ENCODE measurements at places on chromosomes 11 and 22.

DNA sequence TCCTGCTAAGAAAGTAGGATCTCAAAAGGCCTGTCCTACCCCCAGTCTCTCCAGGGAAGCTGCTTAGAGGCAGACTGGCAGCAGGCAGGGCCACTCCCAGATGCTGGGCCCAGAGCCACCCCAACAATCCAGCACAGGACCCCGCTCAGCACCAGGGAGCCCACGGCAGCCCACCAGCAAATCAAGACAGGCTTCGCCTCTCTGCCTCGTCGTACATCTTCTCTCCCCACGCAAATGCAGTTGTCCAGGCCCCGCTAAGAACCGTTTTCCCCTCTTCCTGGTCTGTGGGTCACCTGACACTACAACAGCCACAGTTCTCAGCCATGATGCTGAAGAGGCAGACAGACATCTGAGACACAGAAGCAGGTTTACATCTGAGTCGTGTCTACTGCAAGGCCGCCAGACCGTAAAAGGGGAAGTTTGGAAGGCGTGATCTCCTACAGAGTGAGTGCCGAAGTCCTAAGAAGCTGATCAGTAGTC is 51.1 kb downstream of the IGSF9B start:
- DNase-seq: no peak

DNA sequence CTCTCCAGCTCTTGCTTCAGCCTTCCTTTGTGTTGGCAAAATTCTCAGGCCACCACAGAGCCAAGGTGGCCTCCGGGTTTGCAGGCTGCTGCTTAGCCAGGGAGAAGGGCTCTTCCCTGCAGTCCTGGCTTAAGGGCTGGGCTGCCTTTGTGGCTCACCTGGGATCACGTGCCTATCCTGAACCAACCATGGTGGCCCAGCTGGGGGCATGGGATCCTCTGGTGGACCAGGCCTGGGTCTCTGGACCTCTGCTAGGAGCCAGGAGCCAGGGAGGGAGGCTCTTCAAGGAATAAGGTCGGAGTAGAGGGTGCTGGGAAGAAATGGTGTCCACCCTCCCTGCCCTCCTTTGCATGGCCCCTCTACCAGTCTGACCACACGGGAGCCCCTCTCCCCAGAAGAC is 43.9 kb downstream of the CACNA1I start:
- DNase-seq: no peak

- DNase-seq: no peak
Observed at GRCh38 chr22:47116426-47117341, 354.2 kb downstream of the TBC1D22A start.

DNA sequence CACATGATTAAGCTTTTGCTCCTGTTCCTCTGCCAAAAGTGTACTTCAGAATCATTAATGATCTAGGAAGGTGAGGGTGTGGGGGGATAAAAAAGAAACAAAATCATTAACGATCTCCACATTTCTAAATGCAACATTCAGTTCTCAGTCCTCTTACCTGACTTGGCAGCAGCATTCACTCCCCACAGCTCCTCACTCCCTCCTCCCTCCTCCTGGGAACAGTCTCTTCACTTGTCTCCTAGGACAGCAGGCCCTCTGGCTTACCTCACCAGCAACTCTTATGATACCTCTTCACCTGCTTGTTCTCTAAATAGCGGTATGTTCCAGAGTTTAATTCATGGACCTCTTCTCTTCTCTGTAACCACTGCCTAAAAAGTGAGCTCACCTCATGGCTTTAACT is 56.5 kb upstream of the APOA1 start:
- DNase-seq: no peak

DNA sequence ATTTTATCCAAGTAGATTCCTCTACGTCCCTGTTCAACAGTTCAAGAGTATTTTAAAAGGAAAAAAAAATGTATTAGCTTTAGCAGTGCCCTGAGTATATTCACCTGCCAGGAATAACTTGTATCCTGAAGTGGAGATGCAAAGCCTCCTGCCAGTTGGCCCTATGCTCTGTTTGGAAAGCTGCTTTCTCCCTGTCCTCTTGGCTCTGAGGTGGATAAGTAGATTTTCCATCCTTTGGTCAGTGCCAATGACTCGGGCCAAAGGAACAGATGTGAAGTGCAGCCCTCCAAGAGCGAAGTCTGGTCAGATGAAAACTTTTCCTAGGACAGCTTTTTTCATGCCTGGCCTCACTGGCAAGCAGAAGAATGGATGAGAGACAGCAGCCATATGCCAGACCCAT is 839.9 kb upstream of the TENM4 start:
- DNase-seq: no peak

GRCh38 chr11:46555267-46556054 is 38.4 kb downstream of the AMBRA1 start:
- no peak for DNase-seq
